A549 treated with Hydrocortisone at 1 μM for 4 hours (cell line): ENCODE measurements at places on chromosomes 11 and 22. TPM values are rescaled to one million over a fixed set of nuclear protein-coding genes. Genes with fewer than 3 reads are reported as not detected.

Gene OR2D2
- not detected in 5 replicates for total RNA-seq

Gene CSNK2A3
- total RNA-seq, result 1.6 to 3.6 TPM (median 2.2 TPM) in 5 replicates

Gene MRPL40
- total RNA-seq, result 36.5 to 55.1 TPM (median 48.0 TPM) in 5 replicates

Gene C11orf86
- 45.5 to 81.5 TPM (median 70.4 TPM) in 5 replicates for total RNA-seq

Gene FGF19
- 0.05 to 0.14 TPM (median 0.08 TPM) in 4 of 5 replicates, not detected in the other for total RNA-seq

Gene LINC01488
- total RNA-seq, result 0.05 TPM in 1 of 5 replicates, not detected in the others

Gene MMP11
- 0.23 to 0.46 TPM (median 0.37 TPM) in 5 replicates for total RNA-seq

Gene PAMR1
- 0.03 to 0.05 TPM in 2 of 5 replicates, not detected in the others for total RNA-seq

Gene IRAG1
- total RNA-seq, result 0.03 to 0.21 TPM (median 0.06 TPM) in 5 replicates

Gene GSC2
- total RNA-seq, result 0.10 to 0.18 TPM in 2 of 5 replicates, not detected in the others

Gene METTL15
- total RNA-seq, result 6.3 to 8.4 TPM (median 6.8 TPM) in 5 replicates

Gene PHOX2A
- total RNA-seq, result not detected in 5 replicates

Gene OR6T1
- not detected in 5 replicates for total RNA-seq

Gene PGA3
- total RNA-seq, result not detected in 5 replicates

Gene OR51A2
- total RNA-seq, result not detected in 5 replicates

Gene CECR2
- total RNA-seq, result 0.07 to 0.17 TPM (median 0.09 TPM) in 5 replicates

Gene TBX10
- not detected in 5 replicates for total RNA-seq

Gene GAB4
- not detected in 5 replicates for total RNA-seq

Gene GLYATL1
- total RNA-seq, result 0.10 TPM in 1 of 5 replicates, not detected in the others

Gene CLDN5
- not detected in 5 replicates for total RNA-seq

Gene MB
- total RNA-seq, result 6.3 to 9.2 TPM (median 7.5 TPM) in 5 replicates

Gene CCDC157
- 2.1 to 3.3 TPM (median 2.8 TPM) in 5 replicates for total RNA-seq

Gene LUZP2
- not detected in 5 replicates for total RNA-seq

Gene OR4A16
- not detected in 5 replicates for total RNA-seq

Gene MMP7
- total RNA-seq, result 21.8 to 34.2 TPM (median 23.2 TPM) in 5 replicates
